ENCODE measurements at places on chromosomes 7 and 10.

DNA sequence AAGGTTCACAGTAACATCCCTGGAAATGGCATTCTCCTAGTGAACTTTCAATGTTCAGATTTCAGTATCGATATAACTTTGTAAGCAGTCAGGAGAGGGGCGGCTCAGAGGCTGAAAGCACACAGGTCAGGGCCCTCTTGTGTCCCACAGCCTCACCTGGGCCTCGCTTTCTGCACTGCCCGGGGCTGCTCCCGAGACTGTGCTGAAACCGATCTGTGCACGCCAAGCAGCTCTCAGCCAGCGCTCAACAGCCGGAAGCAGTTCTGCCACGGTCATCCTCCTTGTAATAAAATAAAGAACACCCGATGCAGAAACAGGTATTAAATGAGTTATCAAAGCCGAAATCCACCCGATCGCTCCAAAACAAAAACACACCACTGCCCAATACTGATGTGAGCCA, 106.0 kb downstream of the DIP2C start:
- DNase-seq, result no peak

GRCh38 chr10:59682986-59683937, 26.4 kb downstream of the SLC16A9 start:
- no peak for DNase-seq

GRCh38 chr10:17736223-17736622, 15.8 kb upstream of the TMEM236 start:
- no peak for DNase-seq

DNA sequence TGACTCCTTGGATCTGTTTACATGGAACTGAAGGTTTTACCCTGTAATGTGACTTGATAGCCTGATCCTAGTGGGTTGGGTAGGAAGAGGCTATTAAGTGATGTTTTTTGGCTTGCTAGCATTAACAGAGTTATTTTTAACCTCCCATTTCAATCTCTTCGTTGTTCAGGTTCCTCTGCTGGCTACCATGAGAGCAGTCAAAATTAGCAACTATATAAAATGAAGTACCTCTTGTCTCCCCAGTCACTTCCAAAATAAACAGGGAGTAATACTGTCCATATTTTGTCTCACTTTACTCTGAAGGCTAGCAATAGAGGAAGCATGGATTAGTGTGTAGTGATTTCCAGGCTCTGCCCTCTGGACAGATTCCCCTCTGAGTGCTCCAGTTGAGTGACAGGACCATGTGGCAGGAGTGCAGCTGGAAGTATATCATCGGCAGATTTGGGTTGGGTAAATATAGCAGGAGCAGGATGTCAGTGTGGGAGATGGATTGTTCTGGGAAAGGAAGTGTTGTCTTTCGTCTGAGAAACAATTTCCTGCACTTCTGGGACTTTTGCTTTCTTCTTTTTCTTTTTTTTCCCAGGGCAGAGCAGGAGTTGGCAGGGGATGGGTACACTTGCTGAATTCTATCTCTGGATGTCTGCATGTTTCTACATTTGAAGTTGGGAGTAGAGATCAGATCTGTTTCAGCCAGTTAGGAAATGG, 35.2 kb downstream of the GBF1 start:
- no peak for DNase-seq

DNA sequence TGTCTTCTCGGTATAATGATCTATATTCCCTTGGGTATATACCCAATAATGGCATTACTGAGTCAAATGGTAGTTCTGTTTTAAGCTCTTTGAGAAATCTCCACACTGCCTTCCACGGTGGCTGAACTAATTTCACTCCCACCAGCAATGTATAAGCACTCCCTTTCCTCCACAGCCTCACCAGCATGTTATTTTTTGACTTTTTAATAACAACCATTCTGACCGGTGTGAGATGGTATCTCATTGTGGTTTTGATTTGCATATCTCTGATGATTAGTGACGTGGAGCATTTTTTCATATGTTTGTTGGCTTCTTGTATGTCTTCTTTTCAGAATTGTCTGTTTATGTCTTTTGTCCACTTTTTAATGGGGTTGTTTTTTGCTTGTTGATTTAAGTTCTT, 33.6 kb downstream of the KIAA1217 start:
- DNase-seq, result no peak

DNA sequence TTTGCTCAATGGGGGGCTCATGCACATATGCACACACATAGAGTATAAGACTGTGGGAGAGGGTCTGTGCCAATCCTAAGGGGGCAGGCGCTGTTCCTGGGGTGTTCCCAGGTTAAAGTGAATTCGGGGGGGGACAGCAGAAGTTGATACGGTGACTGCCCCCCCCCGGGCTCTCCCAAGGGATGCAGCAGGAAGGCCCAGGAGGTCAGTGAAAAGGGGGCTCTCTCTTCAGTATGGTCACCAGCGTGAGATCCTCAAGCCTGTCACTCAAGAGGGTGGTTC, 32.4 kb downstream of the SPDYE6 start:
- no peak for DNase-seq

DNA sequence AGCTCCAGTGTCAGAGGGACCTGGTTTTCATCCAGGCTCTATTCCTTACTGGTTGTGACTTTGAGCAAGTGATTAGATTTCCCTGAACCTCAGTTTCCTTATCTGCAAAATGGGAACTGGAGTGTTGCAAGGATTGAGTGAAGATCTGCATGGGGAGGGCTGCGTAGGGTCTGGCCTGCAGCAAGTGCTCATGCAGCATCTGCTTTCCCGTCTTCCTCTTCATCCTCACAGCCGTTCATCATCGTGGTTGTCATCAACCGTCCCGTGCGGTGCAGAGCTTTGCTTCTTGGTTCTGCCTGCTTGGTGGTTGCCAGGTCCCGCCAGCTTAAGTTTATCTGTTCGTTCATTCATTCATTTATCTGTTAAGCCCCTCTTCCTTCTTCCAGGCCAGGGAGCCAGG, 135.0 kb downstream of the GRK5 start:
- DNase-seq, result no peak

DNA sequence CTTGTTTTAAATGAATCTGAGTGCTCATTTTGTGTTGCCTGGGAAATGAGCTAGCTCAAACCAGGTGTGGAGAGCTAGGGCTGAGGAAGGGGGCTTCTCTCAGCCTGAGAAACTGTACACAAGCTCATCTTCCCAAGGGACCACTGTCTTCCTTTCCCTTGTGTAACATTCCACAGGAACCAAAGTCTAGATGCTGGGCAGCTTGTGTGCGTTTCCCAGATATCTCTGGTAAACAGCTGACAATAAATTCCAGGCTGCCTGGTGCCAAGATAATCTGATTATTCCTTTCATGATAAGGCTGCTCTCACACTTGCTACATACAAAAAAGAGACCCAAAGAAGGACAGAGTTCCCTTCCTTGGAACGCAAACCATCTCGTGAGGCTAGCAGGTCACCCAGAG, 33.1 kb upstream of the MKLN1 start:
- no peak for DNase-seq

DNA sequence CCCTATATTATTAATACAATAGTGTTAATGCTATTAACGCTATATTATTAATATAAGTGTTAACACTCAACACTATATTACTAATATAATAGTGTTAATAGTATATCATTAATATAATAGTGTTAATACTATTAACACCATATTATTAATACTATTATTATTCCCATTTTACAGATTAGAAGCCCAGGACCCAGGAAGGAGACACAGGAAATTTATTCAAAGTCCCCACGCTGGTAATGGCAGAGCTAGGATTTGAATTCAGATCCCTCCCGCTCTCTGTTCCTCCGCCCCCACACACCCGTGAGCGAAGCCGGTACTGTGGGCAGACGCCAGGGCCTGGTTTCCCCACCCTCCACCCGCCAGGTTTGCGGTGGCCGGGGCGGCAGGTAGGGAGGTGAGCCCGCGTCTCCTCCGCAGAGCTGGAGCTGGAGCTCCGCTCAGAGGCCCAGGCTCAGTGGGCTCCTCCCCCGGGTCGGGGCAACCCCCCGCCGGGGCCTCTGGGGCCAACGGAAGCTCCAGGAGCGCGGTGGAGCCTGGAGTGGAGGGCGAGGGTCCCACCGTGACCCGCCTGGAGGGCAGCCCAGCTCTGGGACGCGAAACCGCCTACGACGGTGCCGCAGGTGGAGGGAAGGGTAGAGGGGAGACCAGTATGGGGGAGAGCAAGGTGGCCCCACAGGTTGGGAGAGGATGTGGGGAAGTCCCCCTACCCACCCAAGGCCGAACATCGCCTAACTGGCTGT, at the start of gene TMEM225B:
Gene TMEM225B (plus strand): TSS at position 506 of the 740 bp plus-strand sequence. CDS start 6,122 bp downstream, outside the sequence.
- DNase-seq, result no peak

DNA sequence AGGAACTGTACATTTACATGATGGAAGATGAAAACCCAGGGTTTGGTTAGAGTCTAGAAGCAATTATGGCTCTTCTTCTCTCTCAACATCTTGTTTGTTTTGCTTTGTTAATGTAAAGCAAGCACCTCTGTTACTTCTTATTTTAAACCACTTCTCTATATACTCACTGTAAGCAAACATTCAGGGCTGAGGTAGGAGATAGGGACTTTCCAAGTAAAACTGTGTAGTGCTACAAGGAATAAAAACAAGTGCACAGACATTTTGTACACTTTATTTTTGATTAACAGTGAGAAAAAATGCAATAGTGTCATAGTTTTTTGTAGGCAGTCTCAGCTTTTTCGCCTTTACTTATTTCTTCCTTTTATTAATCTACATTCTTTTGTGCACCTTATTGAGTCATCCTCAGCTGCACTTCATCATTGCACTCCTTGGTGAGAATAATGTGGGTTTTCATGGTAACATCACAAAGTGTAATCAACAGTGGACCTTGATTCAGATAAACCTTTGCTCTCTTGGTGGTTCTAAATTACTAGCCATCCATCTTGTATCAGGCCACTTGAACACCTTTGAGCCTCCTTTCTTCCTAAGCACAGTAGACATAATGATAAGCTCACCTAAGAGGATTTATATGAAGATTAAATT, 52.9 kb downstream of the ELMO1 start:
- no peak for DNase-seq

DNA sequence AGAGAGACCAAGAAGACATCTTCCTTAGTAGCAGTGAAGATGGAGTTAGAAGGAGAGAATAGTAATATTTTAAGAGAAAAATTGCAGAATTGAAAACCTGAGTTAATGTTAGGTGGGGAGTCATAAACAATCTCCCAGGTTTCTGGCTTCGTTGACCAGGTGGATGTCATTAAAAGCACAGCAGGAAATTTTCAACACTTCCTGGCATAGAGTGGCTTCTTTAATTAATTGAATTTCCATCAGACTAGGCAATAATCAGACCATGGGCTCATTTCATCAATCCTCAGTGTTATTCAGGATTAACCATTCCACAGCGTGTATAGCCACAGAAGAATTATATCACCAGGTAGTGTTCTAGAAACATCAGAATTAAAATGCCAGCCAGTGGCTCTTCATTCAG, 268.2 kb downstream of the CCDC3 start:
- no peak for DNase-seq

DNA sequence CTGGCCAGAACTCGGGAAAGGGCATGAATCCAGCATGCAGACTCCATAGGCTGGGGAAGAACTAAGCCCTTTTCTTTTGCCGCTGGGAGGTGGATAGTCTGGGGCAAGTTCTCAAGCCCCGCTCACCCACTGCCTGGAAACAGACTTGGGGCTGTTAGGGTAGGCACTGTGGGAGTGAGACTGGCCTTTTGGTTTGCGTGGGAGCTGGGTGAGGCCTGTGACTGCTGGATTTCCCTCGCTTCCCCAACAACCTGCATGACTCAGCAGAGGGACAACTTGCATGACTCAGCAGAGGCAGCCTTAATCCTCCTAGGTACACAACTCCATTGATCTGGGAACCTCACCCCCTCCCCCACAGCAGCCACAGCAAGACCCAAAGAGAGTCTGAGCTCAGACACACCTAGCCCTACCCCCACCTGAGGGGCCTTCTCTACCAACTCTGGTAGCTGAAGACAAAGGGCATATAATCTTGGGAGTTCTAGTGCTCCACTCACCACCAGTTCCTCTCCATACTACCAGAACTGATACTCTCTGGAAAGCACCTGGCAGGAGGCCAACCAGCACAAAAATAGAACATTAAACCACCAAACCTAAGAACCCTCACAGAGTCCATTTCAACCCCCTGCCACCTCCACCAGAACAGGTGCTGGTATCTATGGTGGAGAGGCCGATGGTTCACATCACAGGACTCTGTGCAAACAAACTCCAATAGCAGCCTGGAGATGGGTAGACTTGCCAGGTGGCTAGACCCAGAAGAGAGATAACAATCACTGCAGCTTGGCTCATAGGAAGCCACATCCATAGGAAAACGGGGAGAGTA, 81.4 kb upstream of the LAMB4 start:
- DNase-seq, result no peak

DNA sequence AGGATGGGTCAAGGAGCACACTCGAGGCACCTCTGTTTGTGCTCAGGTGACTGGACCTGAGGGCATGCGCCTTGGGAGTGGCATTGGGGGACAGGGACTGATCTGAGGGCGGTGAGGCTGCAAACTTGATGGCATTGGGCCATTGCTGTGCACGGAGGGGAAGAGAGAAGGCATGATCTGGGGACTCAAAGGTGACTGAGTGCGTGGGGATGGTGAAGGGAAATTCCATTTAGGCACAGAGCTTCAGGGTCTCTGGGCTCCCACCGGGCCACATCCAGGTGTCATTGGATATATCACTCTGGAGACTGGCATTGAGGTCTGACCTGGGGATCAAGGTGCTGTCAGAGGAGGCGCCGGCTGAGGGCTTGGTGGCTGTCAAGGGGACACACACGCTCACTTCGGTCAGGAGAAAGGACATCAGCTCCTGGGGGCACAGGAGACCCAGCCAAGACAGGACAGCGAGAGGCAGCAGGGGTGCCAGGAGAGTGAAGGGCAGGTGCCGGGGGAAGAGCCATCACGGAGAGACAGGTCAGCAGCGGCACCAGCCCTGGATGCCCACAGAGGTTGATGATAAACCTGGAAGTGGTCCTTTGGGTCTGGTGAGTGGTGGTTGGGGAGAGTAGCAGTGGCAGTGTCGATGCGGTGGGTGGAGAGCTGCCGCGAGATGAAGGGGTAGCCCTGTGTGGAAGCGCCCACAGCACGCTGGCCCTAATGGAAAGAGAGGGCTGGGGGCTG, 5.5 kb downstream of the ADCK2 start:
- no peak for DNase-seq

- no peak for DNase-seq
Measured at GRCh38 chr10:110260746-110261477, 43.8 kb downstream of the SMNDC1 start.

DNA sequence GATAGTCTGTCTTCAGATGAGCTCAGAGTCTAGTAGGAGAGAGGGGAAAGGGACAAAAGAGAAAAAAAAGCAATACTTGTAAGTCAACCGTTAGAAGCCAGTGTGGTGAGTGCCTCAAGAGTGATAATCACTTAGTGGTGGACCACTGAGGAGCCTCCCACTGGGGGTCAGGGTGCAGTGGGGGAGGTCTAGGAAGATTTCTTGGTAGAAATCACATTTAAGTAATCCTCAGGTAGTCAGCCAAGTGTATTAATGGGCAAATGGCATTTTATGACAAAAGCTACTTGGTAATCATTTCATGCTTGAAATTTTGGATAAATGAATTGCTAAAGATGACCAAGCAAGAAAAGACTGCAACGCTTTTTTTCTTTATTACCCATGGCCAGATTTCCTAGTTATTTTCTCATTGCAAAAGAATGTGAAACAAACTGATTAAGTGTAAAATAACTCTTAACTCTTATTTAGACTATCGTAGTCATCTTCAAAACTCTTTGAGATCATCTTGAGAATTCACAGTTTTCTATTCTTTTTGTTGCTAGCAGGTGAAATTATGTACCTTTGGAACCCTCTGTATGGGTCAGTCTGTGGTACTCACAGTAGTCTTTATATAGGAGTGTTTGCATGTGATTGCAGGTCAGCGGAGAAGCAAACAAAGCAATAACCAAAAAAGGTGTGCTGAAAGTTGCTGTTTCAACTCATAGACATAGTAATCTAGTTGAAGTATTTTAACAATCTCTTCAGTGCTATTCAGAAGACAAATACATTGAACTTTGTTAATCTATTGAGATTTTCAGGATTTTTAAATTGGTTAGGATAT, 63.9 kb downstream of the PPP1R9A start:
- no peak for DNase-seq
